Stimulated activated CD8-positive, alpha-beta memory T cell treated with anti-CD3 and anti-CD28 coated beads, Interleukin-15, amount 100 ng/mL, for 48 hours (primary cell): ENCODE measurements at places on chromosomes 1 and 21.

DNA sequence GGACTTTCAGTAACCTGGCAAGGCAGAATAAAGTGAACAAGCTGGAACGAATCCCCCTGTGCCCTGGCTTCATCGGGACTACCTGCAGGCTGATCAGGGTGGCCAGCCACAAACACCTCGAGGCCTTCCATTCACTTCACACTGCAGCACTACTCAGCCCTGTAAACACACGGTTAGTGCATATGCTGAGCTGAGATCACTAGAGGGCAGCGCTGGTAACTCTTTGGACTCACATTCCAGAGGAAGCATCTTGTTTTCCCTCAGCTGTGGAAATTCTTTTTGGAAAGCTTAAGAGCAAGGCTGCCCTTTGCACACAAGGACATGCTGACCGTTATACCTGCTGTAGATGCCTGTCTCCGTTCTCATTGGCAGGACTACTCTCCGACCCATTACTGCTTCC lies 32.1 kb downstream of the PCSK9 start:
- no peak for DNase-seq

DNA sequence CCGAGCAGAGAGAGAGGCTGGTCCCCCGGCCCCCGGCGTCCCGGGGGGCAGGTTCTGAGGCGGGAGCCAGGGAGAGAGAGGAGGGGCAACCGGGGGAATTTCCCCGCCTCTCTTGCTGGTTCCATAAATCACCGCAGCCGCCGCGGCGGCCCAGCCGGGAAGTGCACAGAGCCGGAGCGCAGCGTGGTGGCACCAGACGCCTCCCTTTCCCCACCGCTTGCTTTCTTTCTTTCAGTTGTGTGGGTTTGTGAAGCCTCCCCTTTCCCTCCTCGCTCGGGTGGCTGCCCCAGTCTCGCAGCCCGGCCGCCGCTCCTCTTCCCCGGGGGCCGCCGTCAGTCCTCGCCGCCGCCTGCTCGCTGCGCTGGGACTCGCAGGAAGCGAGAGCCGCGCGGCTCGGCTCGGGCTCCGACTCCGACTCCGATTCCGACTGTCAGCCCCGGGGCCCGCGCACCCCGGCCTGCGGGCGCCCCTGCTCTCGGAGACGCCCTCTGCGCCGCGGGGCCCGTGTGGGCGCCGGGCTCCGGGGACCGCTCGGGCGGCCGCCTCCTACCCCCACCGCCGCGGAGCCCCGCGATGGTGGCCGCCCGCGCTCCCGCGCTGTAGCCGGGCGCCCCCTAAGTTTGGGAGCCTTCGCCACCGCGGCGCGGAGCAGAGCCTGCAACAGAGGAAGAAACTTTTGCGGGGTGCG lies at the start of gene CACHD1:
Gene CACHD1, plus strand, starts transcription at position 153 of the 688 bp plus-strand sequence. CDS start 616 bp downstream, outside the sequence.
- DNase-seq = peak; percentile 69

GRCh38 chr21:46428987-46429710 lies 29.5 kb upstream of the DIP2A start:
- no peak for DNase-seq

- DNase-seq = peak; percentile 78
Observed at GRCh38 chr1:109640285-109640865, 15.5 kb upstream of the GSTM4 start.
